ENCODE measurements at places on chromosomes 16 and 17.

DNA sequence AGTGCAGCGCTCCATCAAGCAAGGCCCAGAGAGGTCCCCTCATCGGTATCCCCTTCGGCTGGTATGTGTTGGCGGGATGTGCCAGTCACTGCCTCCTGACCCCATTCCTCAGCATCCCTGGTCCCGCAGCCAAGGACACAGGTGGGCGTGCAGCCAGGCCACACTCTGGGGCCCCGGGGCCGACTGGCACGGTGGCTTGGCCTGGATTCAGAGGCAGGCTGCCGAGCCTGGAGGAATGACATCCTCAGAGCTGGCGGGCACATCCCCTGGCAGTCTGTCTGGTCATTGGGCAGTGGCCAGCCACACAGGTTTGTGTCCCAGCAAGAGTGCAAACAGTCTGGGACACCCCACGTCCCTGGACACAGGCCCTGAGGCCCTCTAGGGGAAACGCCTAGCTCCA is 111.1 kb downstream of the SDK2 start:
- no peak for DNase-seq

DNA sequence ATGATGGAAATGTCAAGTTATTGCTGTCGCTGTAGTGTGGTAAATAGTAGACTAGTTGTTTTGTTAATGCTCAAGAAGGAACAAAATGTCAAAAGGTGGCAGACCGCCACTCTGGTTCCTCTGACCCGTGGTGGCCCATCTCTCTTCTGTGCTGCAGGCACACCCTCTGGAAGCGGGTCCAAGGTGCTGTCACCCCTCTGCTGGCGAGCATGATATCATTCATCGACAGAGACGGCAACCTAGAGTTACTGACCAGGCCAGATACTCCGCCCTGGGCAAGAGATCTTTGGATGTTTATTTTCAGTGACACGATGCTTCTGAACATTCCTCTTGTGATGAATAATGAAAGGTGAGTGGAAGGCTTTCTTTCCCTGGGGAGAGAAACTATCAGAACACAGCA is 56.8 kb upstream of the ENDOV start:
- DNase-seq, result no peak

GRCh38 chr17:64218066-64218465 is 45.0 kb downstream of the TEX2 start:
- no peak for DNase-seq

DNA sequence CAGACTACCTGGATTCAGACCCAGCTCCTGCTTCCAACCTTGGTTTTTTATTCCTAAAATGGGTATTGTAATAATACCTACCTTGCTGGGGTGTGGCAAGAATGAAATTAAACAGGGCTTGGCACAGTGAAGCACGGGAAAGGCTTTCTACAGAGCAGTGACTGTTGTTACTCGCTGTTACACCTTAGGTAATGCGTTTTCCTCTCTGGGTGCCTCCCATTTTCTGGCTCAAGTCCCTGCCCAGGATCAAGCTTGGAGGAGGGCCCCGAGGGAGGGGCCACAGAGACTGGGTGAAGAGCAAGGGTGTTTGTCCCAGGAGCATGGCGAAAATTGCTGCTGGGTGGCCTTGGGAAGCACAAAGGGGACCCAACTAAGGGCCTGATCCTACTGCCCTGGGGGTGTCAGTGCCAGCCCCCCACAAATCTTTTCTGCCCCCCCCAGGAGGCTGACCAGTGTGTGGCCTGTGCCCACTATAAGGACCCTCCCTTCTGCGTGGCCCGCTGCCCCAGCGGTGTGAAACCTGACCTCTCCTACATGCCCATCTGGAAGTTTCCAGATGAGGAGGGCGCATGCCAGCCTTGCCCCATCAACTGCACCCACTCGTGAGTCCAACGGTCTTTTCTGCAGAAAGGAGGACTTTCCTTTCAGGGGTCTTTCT is 13.3 kb downstream of the MIEN1 start:
- DNase-seq, result no peak

GRCh38 chr17:1275962-1276736 is 3.3 kb upstream of the TRARG1 start:
- DNase-seq, result peak; percentile 47

DNA sequence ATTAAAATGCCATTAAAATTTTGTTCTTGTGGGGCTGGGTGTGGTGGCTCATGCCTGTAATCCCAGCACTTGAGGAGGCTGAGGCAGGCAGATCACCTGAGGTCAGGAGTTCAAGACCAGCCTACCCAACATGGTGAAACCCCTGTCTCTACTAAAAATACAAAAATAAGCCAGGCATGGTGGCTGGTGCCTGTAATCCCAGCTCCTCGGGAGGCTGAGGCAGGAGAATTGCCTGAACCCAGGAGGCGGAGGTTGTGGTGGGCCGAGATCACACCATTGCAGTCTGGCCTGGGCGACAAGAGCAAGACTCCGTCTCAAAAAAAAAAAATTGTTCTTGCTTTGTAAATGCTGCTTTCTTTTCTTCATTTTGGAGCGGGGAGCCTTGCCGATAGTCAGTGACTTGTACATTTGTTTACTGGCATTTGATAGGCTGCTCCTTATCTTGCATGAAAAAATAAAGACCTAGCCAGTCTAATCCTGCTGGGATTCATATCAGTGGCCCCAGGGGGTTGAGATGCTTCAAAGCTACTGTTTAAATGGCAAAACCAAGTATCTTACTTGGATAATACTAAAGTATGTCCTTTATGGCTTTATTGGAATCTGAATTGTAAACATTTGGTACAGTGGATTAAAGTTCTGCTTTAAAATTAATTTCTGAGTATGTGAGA is 3.3 kb upstream of the CLTC start:
- no peak for DNase-seq

GRCh38 chr16:84795329-84796053 is 24.3 kb upstream of the CRISPLD2 start:
- no peak for DNase-seq

- DNase-seq, result no peak
These were observed 5.7 kb downstream of the DLG4 start for GRCh38 chr17:7213895-7214299.

- DNase-seq, result no peak
These were observed 38.2 kb downstream of the PLCG2 start for GRCh38 chr16:81817296-81817695.

DNA sequence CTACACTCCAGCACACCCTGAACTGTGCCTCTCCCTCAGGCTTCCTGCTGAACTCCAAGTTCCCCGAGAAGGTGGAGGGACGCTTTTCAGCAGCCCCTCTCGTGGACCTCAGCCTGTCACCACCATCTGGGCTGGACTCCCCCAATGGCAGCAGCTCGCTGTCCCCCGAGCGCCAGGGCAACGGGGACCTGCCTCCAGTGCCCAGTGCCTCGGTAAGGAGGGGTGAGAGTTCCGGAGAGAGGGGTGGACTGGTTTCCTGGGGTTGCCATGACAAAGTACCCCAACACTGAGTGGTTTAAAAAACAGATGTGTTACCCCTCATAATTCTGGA is 17.4 kb downstream of the GLIS2 start:
- DNase-seq, result no peak

- DNase-seq, result no peak
These were observed 792 bp downstream of the TMEM231 start for GRCh38 chr16:75555213-75555706.

- no peak for DNase-seq
These were observed 40.7 kb downstream of the DNAJA2 start for GRCh38 chr16:46932802-46933201.

DNA sequence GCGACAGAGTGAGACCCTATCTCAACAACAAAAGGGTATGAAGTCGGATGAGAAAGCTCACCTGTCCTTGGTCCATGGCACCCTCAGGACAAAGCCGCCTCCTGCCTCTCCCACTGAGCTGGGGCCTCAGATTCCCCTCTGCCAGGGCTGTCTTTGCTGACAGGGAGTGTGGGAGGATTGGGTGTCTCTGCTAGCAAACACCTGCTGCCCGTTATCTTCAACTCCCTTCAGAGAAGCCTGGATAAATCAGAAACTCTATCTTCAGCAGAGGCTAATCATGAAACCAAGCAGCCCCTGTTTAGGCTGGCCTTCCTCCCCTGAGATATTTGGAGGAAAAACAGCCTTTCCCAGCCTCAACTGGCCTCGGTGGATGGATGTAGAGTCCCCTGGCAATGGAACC is 36.3 kb upstream of the CDH1 start:
- no peak for DNase-seq

DNA sequence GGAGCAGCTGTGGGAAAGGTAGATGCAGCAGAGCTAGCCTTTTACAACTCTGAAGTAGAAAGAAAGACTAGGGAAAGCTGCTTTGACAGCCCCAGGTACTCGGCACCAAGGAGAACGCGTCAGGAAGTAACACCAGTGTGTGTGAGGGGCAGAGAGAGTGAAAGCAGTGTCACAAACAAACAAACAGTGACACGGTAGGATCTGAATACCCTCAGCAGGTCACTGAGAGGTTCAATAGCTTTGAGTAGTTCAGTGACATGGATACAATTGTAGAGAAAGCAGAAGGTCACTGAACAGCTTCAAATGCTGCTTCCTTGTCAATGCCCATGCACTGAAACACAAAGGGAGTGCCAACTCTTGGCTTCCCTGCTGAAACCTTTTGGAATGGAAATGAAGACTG is 150.3 kb upstream of the C17orf78 start:
- no peak for DNase-seq

DNA sequence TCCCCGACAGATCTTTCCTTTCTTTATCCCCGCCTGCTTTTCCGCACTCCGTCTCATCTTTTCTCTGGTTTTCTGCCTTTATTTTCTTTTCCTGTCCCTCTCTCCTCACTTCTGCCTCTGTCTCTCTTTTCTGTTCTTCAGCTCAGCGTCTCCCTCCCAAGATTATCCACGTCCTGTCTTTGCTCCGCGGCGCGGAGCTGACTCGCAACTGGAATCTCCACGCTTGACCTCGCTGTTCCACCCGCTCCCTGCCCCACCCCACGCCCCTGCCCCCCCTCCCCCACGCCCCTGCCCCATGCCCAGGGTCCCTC is 4.9 kb upstream of the LHX1 start:
- no peak for DNase-seq

- no peak for DNase-seq
These were observed 34.4 kb upstream of the RAB11FIP4 start for GRCh38 chr17:31357091-31357490.

DNA sequence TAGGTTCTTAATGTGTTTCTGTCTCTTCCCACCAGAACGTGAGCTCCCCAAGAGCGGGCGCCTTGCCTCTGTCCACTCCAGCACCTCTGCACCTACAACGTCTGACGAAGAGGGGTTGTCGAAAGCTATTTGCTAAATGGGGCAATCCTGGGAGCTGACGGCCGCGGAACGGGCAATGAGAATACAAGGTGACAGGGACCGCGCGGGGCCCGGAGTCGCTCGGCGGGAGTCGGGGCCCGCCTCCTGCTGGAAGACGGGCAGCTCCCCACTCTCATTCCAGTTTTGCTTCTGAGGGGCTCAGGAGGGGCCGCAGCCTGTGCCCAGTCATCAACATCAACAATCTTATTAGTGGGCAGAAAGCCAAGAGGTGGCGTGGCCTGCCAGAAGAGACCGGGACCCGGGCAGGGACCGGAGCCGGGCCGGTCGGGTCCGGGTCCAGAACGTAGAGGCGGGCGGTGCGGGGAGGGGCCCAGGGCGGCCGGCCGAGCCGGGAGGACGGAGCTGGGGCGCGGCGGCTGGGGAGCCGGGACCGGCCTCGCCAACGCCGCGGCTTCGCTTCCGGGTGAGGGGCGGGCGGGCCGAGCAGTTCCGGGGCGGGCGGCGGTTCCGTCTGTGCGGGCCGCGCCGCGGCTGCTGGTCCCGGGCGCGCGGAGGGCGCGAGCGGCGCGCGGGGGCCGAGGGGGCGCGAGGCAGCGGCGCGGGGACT is at the start of gene MOSMO:
Gene MOSMO (plus strand): TSS at position 603 of the 706 bp plus-strand sequence. CDS start 191 bp downstream, outside the sequence.
- DNase-seq, result peak; percentile 47

DNA sequence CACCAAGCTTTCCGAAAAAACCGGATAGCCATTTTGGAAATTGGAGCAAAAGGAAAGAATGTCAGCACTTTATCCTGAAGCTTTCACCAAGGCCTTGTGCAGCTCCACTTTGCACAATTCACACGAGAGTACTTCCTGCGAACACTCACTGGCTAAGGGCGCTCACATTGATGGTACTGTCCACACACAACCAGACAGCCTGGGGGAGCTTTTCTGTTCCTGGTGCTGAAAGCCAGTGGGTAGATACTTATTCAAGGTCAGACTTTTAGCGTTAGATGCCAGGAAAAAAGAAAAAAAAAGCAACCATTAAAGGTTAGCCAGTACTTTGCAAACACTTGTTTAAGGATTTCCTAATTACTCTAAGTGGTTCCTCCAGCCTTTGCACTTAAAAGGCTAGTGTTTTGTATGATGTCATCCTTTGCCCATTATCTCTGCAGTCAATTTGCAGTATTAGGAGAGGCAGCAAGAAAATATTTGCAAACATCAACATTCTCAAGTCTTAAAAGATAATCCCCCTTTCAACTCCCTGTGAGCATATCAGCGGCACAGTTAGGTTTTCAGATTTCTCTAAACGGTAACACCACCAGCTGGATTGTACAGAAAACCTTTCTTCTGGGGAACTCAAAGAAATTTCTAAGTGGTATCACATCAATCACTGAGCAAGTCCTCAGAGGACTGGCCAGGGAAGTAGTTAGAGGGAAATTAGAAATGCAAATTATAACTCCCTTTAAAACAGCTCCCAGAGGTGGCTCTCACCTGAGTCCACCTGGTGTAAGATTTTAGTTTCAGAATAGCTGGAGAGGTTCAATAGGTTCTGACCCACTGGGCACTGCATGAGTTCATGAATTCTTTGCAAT is 243.4 kb upstream of the IRX5 start:
- DNase-seq, result no peak

- no peak for DNase-seq
These were observed 26.0 kb upstream of the B4GALNT2 start for GRCh38 chr17:49106321-49107210.

DNA sequence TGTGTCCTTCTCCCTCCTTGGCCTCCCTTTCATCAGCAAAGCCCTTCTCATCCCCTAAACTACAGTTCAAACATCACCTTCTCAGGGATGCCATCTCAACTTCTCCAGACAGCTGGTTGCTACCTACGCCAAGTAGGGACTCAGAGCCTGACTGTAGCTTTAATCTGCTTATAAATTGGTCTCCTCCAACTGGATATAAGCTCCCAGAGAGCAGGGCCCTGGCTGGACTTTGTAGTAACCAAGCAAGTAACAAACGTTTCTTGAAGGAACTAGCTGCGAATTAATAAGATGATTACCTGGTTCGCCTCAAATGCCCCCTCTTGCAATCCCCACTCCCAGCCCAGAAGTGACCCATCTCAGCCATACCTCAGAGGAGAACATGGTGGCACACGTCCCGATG is 17.5 kb upstream of the KLHL11 start:
- DNase-seq, result no peak
